Activated naive CD8-positive, alpha-beta T cell treated with anti-CD3 and anti-CD28 coated beads, Interleukin-2, amount 50 U/mL, for 24 hours (primary cell): ENCODE measurements at places on chromosomes 7 and 10.

DNA sequence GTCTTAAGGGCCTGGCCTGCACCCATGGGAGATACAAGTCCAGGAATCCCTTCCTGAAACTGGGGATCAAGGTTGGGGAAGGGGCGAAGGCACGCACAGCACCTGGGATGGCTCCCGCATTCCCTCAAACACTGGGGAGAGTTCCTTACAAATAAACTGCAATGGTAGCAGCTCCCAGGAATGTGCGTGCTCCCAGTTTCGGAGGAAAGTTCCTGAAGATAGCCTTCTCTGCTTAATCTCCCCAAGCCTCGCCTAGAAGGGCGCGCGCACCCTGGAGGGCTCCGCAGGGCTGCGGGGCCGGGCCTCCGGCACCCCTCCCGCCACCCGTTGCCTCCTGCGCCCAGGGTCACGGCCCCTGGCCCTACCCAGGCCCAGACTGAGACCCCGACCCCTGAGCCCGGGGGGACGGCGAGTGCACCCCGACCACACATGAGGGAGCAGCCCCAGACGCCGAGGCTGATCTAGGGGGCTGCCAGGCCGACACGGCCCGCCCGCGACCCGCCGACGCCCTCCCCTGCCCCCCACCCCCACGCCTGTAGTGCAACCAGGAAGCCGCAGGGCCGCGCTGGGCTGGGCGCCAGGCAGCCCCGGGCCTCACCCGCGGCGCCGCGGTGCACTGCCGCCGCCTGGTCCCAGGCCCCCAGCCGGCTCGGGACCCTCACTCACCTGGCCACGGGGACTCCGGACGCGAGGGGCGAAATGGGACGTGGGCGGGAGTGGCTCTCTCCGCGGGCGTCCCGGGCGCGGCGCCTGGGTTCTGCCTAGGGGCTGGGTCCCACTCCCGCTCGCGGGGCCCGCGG lies 460 bp downstream of the ANXA11 start:
- peak overlapping the region; percentile 91 for H3K4me3 ChIP-seq
- peak; percentile 36 for DNase-seq
- H3K4me1 ChIP-seq, result peaks cover 58% of the 10 kb centered on the region
- H3K27me3 ChIP-seq, result no peaks in the 10 kb centered on the region
- peaks cover 15% of the 10 kb centered on the region for H3K36me3 ChIP-seq

GRCh38 chr10:15316871-15317464 lies 54.1 kb downstream of the FAM171A1 start:
- no peak overlapping the region for H3K27ac ChIP-seq
- H3K27me3 ChIP-seq, result no peaks in the 10 kb centered on the region
- no peaks in the 10 kb centered on the region for H3K4me1 ChIP-seq
- no peaks in the 10 kb centered on the region for H3K36me3 ChIP-seq
- H3K4me3 ChIP-seq, result no peak overlapping the region
- DNase-seq, result no peak

DNA sequence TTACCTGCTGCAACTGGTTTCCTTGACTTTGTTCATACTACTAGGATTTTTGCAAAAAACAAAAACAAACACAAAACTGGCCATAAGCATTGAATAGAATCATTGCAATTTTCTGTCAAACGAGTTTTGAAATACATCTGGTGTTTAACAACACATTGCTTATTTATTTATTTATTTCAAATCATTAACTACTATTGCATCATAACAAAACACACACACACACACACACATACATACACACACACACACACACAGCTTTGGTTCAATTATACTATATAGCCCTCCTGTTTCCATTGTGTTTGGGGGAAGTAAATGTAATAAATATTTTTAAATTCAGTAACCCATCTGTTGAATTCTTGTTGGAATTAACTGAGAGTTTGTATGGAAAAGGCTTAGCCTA lies 43.8 kb downstream of the NRG3 start:
- no peak for DNase-seq
- no peaks in the 10 kb centered on the region for H3K4me1 ChIP-seq
- H3K4me3 ChIP-seq, result no peak overlapping the region
- peaks cover 1% of the 10 kb centered on the region for H3K27me3 ChIP-seq
- H3K36me3 ChIP-seq, result no peaks in the 10 kb centered on the region

GRCh38 chr7:134954197-134955082 lies 31.9 kb upstream of the AGBL3 start:
- H3K36me3 ChIP-seq, result no peaks in the 10 kb centered on the region
- no peak overlapping the region for H3K27ac ChIP-seq
- DNase-seq, result no peak
- H3K4me1 ChIP-seq, result no peaks in the 10 kb centered on the region
- H3K27me3 ChIP-seq, result no peaks in the 10 kb centered on the region
